ENCODE measurements at places on chromosomes 7 and 10. TPM values are rescaled to one million over a fixed set of nuclear protein-coding genes. Genes with fewer than 3 reads are reported as not detected.
A peak's percentile ranks its signal among the peaks of the same experiment; 100 is the strongest.

CHAT gene
- 0.61 TPM for total RNA-seq

TMEM176A gene
- total RNA-seq: 24.2 TPM

PNLIPRP1 gene
- total RNA-seq: not detected

NRCAM gene
- total RNA-seq: 50.4 TPM

ZNF239 gene
- 12.0 TPM for total RNA-seq

CFAP46 gene
- total RNA-seq: 14.3 TPM

INHBA gene
- 8.3 TPM for total RNA-seq

CALCR gene
- 0.39 TPM for total RNA-seq

HOXA10 gene
- total RNA-seq: 0.22 TPM

DNA sequence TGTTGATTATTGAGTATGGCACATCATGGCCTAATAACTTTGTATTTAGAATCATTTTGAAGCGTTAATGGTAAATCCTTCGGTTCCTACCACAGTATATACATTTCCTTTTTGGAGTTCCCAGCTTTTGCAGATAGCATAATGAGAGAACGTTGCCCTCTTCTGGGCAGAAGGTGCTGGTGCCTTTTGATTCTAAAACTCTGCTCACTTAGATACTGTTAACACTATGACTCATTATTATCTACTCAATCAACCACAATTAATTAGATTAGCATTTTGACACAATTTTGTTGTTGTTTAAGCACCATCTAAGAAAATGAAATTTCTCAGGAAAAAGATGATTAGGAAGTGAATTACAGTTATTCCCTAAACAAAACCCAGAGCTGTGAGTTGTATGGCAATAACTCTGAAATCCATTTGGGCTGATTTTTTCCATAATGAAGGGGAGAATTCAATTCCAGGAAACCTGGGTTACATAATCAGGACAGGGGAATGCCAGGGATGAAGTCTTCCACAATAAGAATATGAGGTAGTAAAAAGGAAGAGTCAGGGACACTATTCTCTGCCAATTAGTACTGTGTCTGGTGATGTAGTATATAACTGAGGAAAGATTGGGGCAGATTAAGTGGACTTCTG, 11.5 kb upstream of the DLD start:
- H3K27me3 ChIP-seq: no peaks in the 10 kb centered on the region
- no peaks in the 10 kb centered on the region for H3K4me1 ChIP-seq
- H3K36me3 ChIP-seq: no peaks in the 10 kb centered on the region
- no peak overlapping the region for H3K4me3 ChIP-seq
- H3K27ac ChIP-seq: no peak overlapping the region
- peak; percentile 36 for DNase-seq

DNA sequence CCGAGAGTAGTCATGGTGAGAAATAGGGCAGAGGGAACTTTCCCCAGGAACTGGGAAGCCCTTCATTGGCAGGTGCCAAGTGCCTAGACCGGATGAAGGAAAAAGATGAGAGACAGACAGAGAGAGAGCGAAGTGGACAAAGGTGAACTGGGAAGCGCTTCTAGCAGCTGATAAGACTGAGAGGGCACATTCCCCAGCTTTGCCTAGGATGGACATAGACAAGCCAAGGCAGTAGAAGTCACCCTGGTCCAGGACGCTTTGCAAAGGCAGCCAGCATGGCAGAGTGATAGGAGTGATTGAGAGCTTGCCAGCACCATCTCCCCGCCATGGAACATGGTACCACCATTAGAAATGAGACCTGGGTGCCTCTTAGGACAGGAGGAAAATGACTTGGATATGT, 372.8 kb upstream of the MGMT start:
- no peak overlapping the region for H3K4me3 ChIP-seq
- H3K4me1 ChIP-seq: no peaks in the 10 kb centered on the region
- no peaks in the 10 kb centered on the region for H3K36me3 ChIP-seq
- no peak for DNase-seq

DNA sequence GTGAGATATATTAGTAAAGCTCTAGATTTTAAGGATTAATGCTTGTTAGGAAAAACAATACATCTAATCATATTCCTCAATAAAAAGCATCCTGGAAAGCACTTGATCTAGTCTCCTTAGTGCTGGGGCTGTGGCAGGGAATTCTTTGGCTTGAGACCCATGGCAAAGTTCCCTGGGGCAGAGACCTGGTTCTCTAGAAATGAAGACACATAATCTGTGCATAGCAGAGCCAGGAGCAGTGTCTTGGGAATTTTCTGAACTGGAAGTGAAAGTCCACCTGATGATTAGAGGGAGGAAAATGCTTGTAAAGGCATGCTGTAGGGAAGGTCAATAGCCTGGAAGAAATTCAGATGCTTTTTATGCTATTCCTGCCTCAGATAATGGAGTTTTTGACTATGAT, 247.4 kb downstream of the CDK14 start:
- H3K4me1 ChIP-seq: no peaks in the 10 kb centered on the region
- no peaks in the 10 kb centered on the region for H3K27me3 ChIP-seq
- DNase-seq: no peak
- no peak overlapping the region for H3K27ac ChIP-seq

DNA sequence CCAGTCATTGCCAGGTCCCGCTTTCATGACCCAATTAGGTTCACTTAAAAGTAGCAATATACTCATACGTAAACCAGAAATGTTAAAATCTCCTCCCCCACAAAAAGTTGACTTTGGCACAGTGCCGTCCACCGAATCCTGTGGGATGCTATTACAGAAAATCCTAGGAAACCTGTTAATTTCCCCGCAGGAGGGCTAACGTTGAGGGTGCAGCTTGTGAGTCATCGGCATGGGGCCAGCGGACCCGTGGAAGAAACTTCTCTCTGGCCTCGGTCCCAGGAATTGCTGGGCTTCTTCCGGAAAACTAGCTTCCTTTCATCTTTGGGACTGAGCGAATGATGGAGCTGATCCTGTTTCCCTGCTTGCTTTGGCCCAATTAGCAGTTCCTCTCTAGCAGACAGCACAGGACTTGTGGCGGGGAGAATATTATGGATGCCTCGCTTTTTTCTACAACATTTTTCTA, 13.5 kb downstream of the CRYGN start:
- H3K36me3 ChIP-seq: no peaks in the 10 kb centered on the region
- DNase-seq: no peak
- H3K27ac ChIP-seq: peak overlapping the region; percentile 89
- no peak overlapping the region for H3K4me3 ChIP-seq
- no peaks in the 10 kb centered on the region for H3K27me3 ChIP-seq
- H3K4me1 ChIP-seq: peaks cover 45% of the 10 kb centered on the region

DNA sequence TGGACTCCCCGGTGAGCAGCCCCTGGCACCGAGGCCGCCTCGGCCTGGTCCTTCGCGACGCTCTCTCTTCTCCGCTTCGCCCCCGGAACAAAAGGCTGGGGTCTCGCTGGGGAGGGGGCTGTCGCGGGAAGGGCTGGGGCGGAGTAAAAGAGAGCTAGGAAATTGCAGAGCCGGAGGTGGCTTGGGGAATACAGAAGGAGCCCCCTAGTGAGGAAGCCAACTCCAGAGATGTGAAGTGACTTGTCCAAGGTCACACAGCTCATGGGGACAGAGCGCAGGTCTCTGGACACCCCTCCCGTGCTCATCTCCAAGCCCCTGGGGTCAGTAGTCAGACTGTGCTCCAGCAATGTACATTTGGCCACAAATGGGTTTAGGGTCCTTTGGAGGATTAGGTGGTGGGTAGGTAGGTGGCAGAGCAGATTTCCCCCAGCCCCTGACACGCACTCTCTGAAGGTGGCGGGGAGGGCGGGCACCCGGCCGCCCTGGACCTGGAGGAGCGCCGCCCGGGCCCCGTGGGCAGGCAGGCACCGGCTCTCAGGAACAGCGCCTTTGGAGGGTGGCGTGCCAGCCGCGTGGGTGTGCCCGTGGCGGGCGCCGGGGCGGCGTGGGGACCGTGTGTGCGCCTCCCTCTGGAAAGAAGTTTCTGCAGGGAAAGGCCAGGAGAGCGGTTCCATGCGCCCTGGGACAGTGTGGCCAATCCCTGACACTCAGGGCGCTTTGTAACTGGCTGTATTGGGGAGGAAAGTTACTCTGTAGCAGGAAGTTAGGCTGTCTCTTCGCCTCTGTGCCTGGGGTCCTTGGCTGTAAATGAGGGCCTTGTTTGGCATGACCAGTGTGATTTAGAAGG, 910 bp downstream of the WIPF3 start:
- H3K36me3 ChIP-seq: no peaks in the 10 kb centered on the region
- H3K27ac ChIP-seq: no peak overlapping the region
- peaks cover 3% of the 10 kb centered on the region for H3K27me3 ChIP-seq
- DNase-seq: no peak
- H3K4me3 ChIP-seq: peak overlapping the region; percentile 56
- H3K4me1 ChIP-seq: peaks cover 28% of the 10 kb centered on the region

DNA sequence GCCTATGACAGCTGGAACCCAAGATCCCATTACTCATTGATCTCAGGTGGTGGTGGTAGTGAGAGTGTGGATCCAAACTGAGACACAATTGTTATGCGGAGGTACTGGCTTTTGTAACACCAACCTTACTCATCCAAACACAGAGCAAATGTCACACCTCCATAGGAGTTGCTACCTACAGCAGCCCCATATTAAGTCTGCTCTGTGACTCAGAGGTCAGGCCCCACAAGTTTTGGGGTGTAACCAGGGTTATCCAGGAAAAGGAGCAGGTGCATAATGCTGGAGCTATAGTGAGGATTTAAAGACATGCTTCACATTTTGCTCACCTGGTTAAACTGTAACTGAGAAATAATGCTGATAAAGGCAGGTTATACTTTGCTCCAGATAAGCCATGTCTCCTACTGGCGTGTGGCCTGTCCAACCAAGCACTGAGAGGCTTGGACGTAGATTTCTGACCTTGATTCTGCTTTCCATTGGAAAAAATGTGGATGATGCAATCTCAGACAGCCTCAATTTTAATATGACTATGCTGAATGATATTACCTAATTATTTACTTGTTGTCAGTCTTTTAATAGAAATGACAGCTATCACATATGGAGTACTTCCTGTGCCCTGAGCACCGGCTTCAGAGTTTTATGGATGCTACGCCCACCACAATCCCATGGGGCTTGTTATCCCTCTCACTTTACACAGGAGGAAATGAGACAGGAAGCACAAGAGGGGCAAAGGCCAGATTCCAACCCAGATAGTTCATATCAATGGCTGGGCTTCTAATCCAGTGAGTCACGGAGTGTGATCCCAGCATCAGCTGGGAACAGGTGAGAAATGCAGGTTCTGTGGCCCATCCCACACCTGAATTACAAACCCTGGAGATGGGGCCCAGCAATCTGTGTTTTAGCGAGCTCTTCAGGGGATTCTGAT, 181.3 kb downstream of the CHN2 start:
- no peaks in the 10 kb centered on the region for H3K27me3 ChIP-seq
- H3K4me1 ChIP-seq: no peaks in the 10 kb centered on the region
- no peaks in the 10 kb centered on the region for H3K36me3 ChIP-seq
- no peak overlapping the region for H3K27ac ChIP-seq
- no peak overlapping the region for H3K4me3 ChIP-seq
- DNase-seq: no peak

DNA sequence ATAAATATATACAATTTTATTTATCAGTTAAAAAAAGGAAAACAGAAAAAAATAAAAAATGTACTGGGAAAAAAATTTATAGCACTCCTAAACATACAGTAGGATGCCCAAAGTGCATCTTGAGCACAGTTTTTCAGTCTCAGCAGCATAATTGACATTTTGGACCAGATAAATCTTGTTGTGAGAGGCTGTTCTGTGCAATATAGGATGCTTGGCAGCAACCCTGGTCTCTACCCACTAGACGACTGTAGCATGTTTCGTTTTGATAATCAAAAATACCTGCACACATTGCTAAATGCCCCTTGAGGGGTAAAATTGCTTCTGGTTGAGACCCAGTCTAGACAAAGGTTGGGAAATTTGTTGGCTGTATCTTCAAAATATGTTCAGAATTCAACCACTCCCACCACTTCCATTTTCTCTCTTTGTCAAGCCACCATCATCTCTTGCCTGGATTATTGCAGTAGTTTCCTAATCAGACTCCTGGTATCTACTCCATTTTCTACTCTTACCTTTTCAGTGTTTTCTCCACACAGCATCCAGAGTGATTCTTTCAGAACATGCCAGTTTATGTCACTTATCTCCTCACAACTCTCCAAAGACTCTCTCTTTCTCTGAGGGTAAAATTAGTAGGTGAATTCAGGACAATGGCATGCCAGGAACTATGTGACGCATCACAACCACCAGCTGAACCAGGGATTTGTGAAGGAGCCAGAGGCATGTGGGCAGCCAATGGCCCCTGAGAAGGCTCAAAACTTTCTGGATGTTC, 91.4 kb downstream of the GPR85 start:
- DNase-seq: no peak
- H3K36me3 ChIP-seq: no peaks in the 10 kb centered on the region
- no peaks in the 10 kb centered on the region for H3K4me1 ChIP-seq

DNA sequence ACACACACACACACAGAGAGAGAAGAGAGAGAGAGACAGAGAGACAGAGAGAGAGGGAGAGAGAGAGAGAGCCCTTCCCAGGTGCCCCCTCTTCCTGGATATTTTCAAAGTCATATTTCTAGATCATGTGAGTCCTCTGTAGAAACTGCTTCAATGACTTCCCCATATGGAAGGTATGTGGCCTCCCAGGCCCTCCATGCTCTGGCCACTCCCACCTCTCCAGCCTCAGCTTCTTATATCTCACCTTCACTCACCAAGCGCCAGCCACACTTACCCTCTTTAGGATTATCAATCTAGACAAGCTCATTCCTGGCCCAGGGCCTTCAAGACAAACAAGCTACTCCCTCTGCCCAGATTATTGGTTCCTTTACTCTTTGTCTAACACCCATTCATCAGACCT, 259.7 kb downstream of the MTERF1 start:
- no peak overlapping the region for H3K4me3 ChIP-seq
- H3K4me1 ChIP-seq: no peaks in the 10 kb centered on the region
- H3K27ac ChIP-seq: no peak overlapping the region
- H3K36me3 ChIP-seq: no peaks in the 10 kb centered on the region
- no peak for DNase-seq

DNA sequence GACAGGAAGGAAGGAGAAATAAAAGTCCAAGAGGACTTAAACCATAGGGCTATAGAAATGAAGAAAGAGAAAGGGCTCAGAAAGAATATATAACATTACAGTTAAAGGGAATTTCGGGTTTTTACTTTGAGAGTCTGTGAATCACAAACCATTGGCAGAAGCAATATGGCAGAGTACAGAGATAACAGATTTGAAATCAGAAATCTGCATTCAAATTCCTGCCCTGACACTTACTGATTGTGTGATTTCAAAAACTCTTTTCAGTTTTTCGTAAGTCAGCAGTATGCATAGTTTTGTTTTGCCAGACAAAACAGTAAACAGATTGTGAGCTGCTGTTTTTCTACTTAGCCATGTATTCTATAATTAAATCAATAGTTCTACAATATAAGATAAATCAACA, 8.2 kb downstream of the JMJD1C start:
- H3K36me3 ChIP-seq: no peaks in the 10 kb centered on the region
- no peak overlapping the region for H3K27ac ChIP-seq
- H3K4me3 ChIP-seq: no peak overlapping the region
- H3K27me3 ChIP-seq: no peaks in the 10 kb centered on the region
- DNase-seq: peak; percentile 25

- peak; percentile 38 for DNase-seq
- no peaks in the 10 kb centered on the region for H3K4me1 ChIP-seq
- no peaks in the 10 kb centered on the region for H3K36me3 ChIP-seq
- H3K27ac ChIP-seq: no peak overlapping the region
- no peaks in the 10 kb centered on the region for H3K27me3 ChIP-seq
- no peak overlapping the region for H3K4me3 ChIP-seq
Observed at GRCh38 chr7:63900394-63901203, 98.0 kb upstream of the ZNF722 start.

- peak overlapping the region; percentile 61 for H3K27ac ChIP-seq
- H3K36me3 ChIP-seq: peaks cover 8% of the 10 kb centered on the region
- H3K27me3 ChIP-seq: no peaks in the 10 kb centered on the region
Observed at GRCh38 chr10:70481831-70482530, 3.4 kb downstream of the PALD1 start.

All from spinal cord (tissue), 10 donors.